T-helper 17 cell (primary cell): ENCODE measurements at places on chromosomes 3 and 15. TPM values are rescaled to one million over a fixed set of nuclear protein-coding genes. Genes with fewer than 3 reads are reported as not detected.

GPR156 gene
- 0.10 TPM for total RNA-seq

TRAIP gene
- total RNA-seq, result 5.5 TPM

FYCO1 gene
- total RNA-seq, result 32.6 TPM

RHCG gene
- not detected for total RNA-seq

CHRD gene
- not detected for total RNA-seq

CTXN2 gene
- total RNA-seq, result not detected

TMEM202 gene
- not detected for total RNA-seq

ISY1 gene
- 39.0 TPM for total RNA-seq

LRRIQ4 gene
- not detected for total RNA-seq

ALPK3 gene
- 0.15 TPM for total RNA-seq

NRG4 gene
- total RNA-seq, result not detected

DLL4 gene
- total RNA-seq, result not detected

ZNF662 gene
- 0.94 TPM for total RNA-seq

PIERCE2 gene
- total RNA-seq, result not detected

CCDC39 gene
- total RNA-seq, result not detected

FETUB gene
- not detected for total RNA-seq

CHCHD6 gene
- 10.5 TPM for total RNA-seq

AHSG gene
- not detected for total RNA-seq

GNAI2 gene
- total RNA-seq, result 266 TPM
